ENCODE measurements at places on chromosomes 1 and 21. TPM values are rescaled to one million over a fixed set of nuclear protein-coding genes. Genes with fewer than 3 reads are reported as not detected.
A peak's percentile ranks its signal among the peaks of the same experiment; 100 is the strongest.

- DNase-seq, result peak; percentile 31
Measured at GRCh38 chr1:227010645-227011044, 70.6 kb downstream of the COQ8A start.

The PGLYRP4 gene
- not detected for total RNA-seq

- DNase-seq, result no peak
Measured at GRCh38 chr1:84693005-84693404, 2.7 kb upstream of the SSX2IP start.

GRCh38 chr1:160858097-160858496 lies 4.6 kb downstream of the CD244 start:
- DNase-seq, result peak; percentile 25

GRCh38 chr21:18951271-18952038 lies 547.9 kb upstream of the TMPRSS15 start:
- no peak for DNase-seq

The RYR2 gene
- total RNA-seq, result 7.5 TPM

The AADACL4 gene
- total RNA-seq, result not detected

DNA sequence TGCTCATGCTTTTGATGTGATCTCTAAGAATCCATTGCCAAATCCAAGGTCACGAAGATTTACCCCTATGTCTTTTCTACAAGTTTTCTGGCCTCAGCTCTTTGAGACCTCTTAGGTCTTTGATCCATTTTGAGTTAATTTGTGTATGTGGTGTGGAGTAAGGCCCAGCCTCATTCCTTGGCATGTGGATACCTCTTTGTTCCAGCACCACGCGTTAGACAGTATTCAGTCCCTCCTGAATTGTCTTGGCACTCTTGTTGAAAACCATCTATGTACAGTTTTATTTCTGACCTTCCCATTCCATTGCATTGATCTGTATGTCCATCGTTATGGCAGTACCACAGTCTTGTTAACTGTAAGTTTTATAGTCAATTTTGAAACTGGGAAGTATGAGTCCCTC lies 8.0 kb upstream of the FTCD start:
- DNase-seq, result no peak

DNA sequence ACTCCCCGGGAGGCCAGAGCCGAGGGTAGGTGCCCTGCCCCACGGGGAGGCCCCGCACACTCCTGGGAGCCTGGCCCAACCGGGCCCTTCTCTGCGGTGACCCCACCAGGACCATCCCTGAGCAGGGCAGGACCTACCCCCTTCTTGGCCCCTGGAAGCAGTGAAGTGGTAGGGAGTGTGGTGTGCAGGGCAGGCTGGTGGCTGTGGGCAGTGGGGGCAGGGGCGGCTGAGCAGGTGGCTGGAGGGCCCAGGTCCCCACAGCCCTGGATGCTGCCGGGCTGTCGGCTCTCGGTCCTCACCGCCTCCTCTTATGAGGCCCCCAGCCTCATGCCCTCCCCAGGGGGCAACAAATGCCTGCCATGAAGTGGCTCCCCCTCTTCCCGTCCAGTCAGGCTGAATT lies 19.5 kb downstream of the PLCH2 start:
- no peak for DNase-seq

DNA sequence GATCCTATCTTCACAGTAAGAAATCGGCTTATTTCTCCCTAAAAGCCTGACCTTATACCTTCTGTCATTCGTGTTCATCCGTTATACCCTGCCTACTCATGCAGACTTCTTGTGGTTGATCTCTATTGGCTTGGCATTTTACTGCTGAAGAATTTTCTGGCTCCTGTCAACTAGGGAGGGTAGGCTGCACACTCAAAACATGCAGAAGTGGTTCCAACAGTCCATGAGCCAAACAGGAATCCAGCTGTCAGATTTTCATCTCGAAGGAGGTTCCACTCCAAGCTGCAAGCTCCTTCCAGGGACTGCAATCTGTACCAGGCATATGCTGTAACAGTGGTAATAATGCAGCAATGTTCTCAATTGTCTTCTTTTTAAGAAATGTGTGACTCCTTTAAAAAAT lies 10.1 kb downstream of the DNAJC11 start:
- DNase-seq, result no peak

- DNase-seq, result peak; percentile 50
Measured at GRCh38 chr1:41381692-41382479, 20.7 kb downstream of the FOXO6 start.

DNA sequence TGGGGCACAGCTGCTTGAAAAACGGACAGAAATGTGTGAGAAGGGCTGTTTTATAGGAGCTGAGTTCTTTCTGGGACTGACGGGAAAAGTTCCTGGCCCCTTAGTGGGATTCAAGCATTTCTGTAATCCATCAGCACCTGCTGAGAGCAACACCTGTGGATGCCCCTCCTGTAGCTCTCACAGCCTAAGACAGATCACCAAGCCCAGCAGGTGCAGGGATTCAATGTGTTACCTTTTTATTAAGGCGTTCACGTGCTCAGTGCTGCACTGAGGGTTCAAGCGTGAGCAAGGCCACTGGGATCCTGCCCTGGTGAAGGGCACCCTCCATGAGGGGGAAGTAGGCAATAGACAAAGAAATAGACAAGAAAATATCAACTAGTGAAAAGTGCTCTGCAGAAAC lies 14.9 kb downstream of the OLFML2B start:
- no peak for DNase-seq

The RRP15 gene
- 9.5 TPM for total RNA-seq

The LCE2B gene
- not detected for total RNA-seq

The NBPF9 gene
- 18.8 TPM for total RNA-seq

DNA sequence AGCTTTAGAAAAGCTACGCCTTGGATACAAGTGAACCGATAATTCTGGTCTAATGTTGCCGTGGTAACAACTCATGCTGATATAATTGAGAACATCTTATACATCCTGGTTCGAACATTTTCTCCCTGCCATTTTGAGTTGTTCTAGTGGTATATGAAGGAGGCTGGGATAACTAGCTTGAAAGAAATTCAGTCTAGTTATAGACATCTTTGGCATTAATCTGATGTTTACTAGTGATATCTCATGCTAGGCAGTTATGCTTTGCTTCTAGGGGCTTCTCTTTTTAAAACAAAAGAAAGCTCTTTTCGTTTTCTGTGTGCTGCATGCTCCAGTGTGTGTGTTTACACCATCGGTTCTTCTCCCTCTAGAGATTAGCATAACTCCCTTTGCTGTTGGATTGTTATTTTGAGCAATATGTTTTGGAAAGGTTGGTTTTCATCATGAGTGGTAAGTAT lies 20.5 kb downstream of the PRKACB start:
- no peak for DNase-seq

The OR6K3 gene
- not detected for total RNA-seq

- no peak for DNase-seq
Measured at GRCh38 chr1:200405264-200405663, 4.6 kb downstream of the ZNF281 start.

- DNase-seq, result no peak
Measured at GRCh38 chr1:28915031-28915895, 894 bp downstream of the EPB41 start.

The CFHR2 gene
- not detected for total RNA-seq

The SLC25A24 gene
- total RNA-seq, result 33.5 TPM

GRCh38 chr1:223189903-223190724 lies 47.1 kb upstream of the TLR5 start:
- DNase-seq, result no peak

DNA sequence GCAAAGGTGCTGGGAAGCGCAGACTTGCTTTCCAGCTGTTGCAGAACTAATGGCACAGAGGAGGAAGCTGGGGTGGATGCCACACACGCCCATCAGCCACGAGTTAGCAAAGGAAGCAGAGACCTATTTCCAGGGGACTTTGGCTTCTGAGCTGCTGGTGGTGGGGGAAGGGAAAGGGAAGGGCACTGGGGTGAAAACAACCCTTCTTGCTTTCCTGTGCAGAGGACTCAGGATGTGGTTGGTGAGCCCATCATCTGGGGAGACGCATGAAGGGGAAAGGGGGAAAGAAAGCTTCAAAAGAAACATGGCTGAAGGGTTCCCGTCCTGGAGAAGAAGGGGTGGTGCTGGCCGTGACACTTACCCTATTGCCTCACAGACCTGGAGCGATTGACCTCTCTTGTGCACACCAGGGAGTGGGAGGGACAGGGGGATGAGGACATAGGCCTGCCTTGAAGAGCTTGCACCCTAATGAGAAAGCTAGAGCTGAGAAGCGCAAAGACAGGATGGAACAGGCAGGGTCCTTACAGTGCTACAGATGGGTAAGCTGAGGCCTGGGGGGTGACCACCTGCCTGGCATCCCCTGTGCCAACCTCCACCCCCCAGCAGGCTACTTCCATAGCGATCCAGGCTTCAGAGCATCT lies 140.8 kb upstream of the RAB4A start:
- DNase-seq, result peak; percentile 78

- DNase-seq, result no peak
Measured at GRCh38 chr21:37210130-37210529, 57.0 kb downstream of the VPS26C start.

The SDC3 gene
- total RNA-seq, result 128 TPM

The OR2L13 gene
- total RNA-seq, result not detected

DNA sequence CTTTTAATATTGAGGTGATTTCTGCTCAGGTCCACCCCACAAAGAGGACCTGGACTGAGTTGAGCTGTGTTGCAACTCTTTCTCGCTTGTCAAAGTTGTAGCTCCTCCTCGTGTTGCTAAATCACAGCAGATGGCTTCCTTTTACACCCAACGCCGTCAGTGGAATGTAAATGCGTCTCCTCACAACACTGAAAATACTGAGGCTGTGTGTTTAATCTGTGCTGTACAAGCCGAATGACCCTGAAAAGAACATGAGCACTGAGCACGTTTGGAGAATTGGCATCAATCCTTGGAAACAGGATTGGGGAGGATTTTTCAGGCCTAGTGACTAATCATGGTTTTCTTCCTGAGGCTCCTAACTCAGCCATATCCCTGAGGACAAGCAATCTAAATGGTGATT lies 196.0 kb downstream of the CRB1 start:
- DNase-seq, result peak; percentile 66

GRCh38 chr1:172163498-172164215 lies 256.8 kb upstream of the C1orf105 start:
- DNase-seq, result no peak

DNA sequence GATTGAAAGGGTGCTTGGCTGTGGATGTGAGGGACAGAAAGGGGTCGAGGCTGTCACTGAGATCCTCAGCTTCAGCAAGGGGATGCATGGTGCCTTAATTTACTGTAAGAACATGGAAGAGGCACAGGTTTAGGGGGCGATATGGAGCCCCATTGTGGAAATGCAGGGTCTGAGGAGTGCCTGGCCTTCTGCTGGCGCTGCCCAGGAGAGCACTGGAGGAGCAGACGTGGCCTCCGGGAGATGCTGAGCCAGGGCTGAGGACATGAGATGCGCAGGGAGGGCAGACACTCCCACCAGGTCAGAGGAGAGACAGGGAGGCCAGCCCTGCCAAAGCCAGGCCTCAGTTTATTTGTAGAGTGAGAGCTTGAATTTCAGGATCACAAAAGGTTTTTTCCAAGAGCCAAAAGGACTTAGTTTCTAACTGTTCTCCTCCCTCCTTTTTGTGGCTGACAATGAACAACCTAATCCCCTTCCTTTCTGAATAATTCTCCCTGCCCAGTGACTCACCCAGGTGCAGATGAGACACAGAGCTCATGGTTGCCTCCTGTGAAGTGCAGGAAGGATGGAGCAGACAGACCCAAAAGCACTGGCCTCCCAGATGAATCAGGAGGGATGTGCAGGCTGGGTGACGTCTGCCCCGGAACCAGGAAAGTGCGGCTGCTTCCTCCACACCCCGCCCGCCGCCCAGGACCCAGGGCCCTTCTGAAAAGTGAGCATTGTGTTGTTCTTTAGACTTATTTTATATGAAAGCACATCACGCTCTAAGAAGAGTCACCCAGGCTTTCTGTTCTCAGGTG lies 73.0 kb upstream of the TMPRSS2 start:
- DNase-seq, result no peak

DNA sequence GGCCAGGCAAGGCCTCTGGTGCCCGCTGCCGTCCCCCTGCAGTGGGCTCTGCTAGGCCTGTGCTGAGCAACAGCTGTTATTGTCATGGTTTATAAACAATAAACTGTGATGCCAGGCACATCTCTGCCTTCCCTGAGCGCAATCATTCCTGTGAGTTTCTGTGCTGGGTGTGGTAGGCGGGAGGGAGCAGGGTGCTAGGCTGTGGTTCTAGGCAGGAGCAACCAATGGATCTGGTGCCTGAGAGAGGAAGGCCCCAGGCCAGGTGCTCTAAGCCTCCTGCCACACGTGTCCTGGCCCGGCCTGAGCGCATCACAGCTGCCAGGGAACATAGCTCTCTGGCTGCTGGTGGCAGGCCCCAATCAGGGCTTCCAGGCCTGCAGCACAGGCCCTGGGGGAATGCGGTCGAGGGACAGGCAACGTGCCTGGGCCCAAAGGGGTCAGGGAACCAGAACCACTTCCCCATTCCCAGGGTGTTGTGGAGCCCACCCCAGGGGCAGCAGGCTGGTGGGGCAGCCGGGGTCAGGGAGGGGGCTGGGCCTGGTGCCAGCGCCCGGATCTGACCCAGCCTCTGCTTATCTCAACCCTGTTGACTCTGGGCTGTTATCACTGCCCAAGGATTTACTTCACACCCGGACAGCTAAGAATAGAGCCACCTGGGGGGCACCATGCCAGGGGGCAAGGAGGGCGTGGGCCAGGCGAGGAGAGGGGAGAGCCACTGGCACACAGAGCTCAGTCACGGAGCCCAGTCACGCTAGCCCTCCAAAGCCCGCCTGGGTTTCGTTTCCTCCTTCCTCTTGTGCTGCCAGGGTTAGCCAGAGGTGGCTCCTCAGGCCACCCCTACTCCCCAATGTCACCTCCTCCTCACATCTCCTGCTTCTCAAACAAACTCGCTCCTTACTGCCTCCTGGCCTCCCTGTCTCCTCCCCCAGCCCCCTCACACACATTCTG lies 11.5 kb downstream of the TRIM46 start:
- DNase-seq, result no peak

DNA sequence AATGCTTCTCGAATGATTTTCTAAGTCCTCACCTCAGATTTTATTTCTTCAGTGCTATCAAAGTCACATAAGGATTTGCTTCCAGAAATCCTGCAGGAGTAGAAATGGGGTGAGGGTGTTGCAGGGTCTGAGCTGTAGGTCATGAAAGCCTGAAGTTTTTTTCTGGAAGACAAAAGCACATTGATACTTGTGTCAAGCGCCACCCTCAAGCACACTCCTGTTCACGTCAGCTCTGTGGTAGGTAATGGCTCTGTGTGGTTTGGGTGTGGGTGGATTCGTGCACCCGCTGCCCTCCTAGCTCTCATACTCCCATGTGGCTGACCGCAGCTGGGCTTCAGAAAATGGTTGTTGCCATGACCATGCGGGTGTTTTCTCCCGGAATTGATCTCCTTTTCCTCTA lies 39.9 kb downstream of the AKNAD1 start:
- DNase-seq, result no peak

- no peak for DNase-seq
Measured at GRCh38 chr1:7535934-7536878, 234.9 kb upstream of the VAMP3 start.

The TLR5 gene
- 15.5 TPM for total RNA-seq

DNA sequence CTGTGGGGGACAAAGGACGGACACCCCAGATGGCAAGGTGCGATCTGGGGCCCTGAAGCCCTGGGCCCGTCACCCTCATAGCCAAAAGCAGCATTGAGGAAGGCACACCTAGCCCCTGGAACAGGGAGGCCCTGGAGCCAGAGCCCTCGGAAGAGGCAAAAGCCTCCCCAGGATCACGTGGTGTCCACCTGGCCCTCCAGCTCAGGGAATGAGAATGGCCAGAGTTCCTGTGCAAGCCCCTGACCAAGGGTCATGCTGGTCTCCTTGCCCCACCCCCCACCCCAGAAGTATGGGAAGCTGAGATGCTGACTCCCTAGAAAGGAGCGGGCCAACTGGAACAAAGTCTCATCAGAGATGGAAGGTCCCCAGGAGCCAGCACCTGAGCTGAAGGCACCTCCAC lies 1.0 kb upstream of the PDZK1IP1 start:
- DNase-seq, result no peak

- DNase-seq, result no peak
Measured at GRCh38 chr1:191971447-191971846, 186.8 kb upstream of the RGS18 start.
